Astrocyte (in vitro differentiated cells and primary cell): ENCODE measurements at places on chromosomes 5 and 9. TPM values are rescaled to one million over a fixed set of nuclear protein-coding genes. Genes with fewer than 3 reads are reported as not detected.

DNA sequence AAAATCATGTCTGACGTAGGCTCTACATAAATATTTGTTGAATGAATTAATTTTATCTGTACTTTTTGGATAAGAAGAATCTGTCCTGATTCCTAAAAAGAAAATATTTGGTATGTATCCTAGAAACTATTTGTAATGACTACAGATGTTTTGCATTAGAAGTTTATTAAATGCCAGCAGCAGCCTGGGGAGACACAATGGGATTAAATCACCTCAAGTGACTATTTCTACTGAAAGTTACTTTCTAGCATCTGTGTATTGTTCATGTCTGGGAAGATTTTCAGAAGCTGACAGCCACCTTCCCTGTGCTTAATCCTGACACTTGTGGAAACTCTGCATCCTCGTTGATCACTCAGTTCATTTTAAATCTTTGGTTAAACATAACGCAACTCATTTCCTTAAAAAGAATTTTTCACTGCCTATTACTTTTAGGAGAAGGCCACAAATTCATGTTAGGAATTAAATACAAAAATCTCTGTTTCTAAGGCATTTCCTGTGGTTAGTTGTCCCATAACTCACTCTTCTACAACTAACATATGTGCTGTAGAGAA, 209.3 kb upstream of the PPP1R2B start:
- H3K27me3 ChIP-seq = no peaks in the 10 kb centered on the region
- no peak overlapping the region for H3K27ac ChIP-seq
- H3K4me1 ChIP-seq = no peaks in the 10 kb centered on the region

- DNase-seq = no peak
- no peaks in the 10 kb centered on the region for H3K36me3 ChIP-seq
- no peaks in the 10 kb centered on the region for H3K27me3 ChIP-seq
Observed at GRCh38 chr5:159021136-159021900, 78.4 kb downstream of the EBF1 start.

GMCL2 gene
- not detected in 2 replicates for total RNA-seq

DNA sequence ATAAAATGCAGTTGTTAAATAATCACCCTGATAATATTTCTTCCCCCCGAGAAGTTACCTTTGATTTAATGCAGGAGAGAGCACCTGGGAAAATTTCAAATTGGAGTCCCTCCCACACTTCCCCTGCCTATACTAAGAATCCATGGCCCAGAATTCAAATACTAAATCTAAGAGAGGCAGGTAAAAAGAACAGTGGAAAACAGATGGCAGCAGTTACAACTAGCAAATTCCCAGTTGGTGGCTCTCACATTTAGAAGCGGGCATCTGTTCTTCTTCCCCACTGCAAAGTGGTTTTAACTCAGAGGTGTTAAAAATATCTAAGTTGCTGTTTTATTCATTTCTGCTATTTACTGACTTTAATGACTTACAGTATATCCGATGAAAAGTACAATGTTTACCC, 210.4 kb upstream of the ELAVL2 start:
- no peaks in the 10 kb centered on the region for H3K36me3 ChIP-seq
- no peak overlapping the region for H3K27ac ChIP-seq
- H3K4me1 ChIP-seq = no peaks in the 10 kb centered on the region
- H3K4me3 ChIP-seq = no peak overlapping the region
- no peaks in the 10 kb centered on the region for H3K27me3 ChIP-seq
- no peak for DNase-seq

DNA sequence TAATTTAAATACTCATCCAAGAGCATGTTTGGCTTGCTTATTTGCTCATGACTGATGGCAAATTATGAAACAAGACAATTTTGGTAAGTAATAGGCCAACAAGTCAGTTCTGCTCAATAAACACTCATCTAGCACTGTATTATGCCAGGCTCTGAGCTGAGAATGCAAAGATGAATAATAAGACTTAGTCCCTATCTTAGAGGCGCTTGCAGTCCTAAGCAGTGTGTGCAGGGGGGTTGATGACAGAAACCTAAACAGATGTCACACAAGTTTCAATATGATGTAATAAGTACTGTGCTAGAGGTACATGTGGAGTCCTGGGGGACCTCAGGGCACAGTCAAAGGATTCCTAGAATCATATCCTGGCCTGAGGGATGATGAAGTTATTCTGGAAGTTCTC, 287.6 kb upstream of the ADRA1B start:
- no peaks in the 10 kb centered on the region for H3K27me3 ChIP-seq
- no peak overlapping the region for H3K4me3 ChIP-seq
- no peaks in the 10 kb centered on the region for H3K4me1 ChIP-seq
- DNase-seq = no peak

RGS7BP gene
- 0.07 and 0.12 TPM in 2 replicates for total RNA-seq

ABL1 gene
- total RNA-seq = 113 and 117 TPM in 2 replicates
